Mesothelial cell of epicardium (in vitro differentiated cells): ENCODE measurements at places on chromosomes 6 and 20.

GRCh38 chr6:158870649-158870957 is 51.4 kb upstream of the EZR start:
- DNase-seq: no peak
- H3K4me3 ChIP-seq: peak overlapping the region; percentile 38
- peak overlapping the region; percentile 98 for H3K27ac ChIP-seq
- H3K36me3 ChIP-seq: no peaks in the 10 kb centered on the region

- no peaks in the 10 kb centered on the region for H3K36me3 ChIP-seq
- H3K27ac ChIP-seq: no peak overlapping the region
- DNase-seq: no peak
- H3K27me3 ChIP-seq: no peaks in the 10 kb centered on the region
- peaks cover 19% of the 10 kb centered on the region for H3K4me1 ChIP-seq
These were observed 272.1 kb upstream of the TAB2 start for GRCh38 chr6:149045404-149045803.

DNA sequence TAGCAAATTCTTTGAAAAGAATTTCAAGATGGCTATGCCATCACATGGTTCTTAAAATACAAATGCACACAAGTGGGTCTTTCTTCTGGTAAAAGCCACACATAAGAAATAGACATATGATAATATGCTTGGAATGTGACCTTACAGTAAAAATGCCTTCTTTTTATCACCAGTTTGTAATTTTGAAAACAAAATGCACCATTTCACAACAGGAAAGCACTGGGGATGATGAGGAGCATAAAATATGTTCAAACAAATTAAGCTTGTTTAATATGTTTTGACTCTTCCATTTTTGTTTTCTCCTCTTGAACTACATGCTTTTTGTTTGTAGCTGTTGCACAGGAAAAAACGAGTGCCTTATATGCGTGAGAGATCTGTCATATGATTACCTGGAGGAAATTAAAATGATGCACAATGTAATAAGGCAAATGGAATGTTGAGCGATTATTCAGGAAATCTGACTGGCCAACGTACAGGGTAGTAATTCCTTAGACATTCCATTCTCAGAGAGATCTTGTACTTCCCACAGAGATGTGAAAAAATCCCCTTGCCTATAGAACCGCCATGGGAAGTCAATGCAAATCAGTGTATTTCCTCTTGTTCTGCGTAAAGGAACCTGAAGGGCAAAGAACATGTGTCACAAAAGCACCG is 911.6 kb downstream of the TFAP2A start:
- H3K4me1 ChIP-seq: peaks cover 11% of the 10 kb centered on the region
- H3K4me3 ChIP-seq: no peak overlapping the region
- no peaks in the 10 kb centered on the region for H3K36me3 ChIP-seq
- no peaks in the 10 kb centered on the region for H3K27me3 ChIP-seq
- H3K27ac ChIP-seq: peak overlapping the region; percentile 91
- DNase-seq: no peak

- no peak overlapping the region for H3K27ac ChIP-seq
- no peak for DNase-seq
- peaks cover 3% of the 10 kb centered on the region for H3K36me3 ChIP-seq
- no peaks in the 10 kb centered on the region for H3K27me3 ChIP-seq
These were observed 14.5 kb downstream of the RMND1 start for GRCh38 chr6:151437401-151437800.

GRCh38 chr6:107815846-107816245 is 8.3 kb downstream of the SCML4 start:
- H3K36me3 ChIP-seq: no peaks in the 10 kb centered on the region
- H3K4me1 ChIP-seq: peaks cover 19% of the 10 kb centered on the region
- H3K27me3 ChIP-seq: peaks cover 28% of the 10 kb centered on the region
- DNase-seq: no peak
- no peak overlapping the region for H3K27ac ChIP-seq

GRCh38 chr6:79410806-79411205 is 126.4 kb downstream of the LCA5 start:
- peaks cover 10% of the 10 kb centered on the region for H3K4me1 ChIP-seq
- no peaks in the 10 kb centered on the region for H3K36me3 ChIP-seq
- H3K27ac ChIP-seq: no peak overlapping the region
- no peak for DNase-seq
- H3K27me3 ChIP-seq: no peaks in the 10 kb centered on the region
